ENCODE measurements at places on chromosomes 4 and X.

GRCh38 chrX:70477734-70478075 is 33.1 kb downstream of the DLG3 start:
- no peak for DNase-seq

GRCh38 chrX:123190096-123190495 is 6.0 kb downstream of the GRIA3 start:
- DNase-seq, result no peak

DNA sequence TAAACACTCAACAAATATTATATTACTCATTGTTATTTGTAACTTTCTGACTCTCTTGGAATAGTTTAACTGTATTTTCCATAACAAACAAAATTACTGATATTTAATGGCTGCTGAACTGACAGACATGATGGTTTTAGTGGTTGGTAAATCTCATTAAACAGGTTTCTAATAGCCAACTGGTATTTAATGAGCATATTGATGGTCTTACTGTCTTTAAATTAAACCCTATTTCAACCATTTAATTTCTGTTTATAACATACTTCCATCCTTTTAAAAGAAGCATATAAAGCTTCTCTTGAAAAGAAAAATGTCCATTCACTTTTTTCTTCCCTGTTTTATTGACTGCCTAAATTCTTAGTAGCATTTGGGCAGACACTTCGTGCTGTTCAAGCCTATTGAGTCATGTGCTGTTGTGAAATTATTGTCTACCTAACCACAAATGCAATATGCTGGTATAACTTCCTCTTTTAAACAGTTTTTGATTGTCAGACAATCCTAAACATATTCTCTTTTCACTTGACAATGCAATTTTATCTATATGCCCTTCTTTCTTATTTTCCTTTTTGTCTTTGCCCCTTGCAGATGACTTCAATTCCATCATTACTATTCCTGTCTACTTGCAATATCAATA is 163.9 kb upstream of the SLC7A11 start:
- no peak for DNase-seq

DNA sequence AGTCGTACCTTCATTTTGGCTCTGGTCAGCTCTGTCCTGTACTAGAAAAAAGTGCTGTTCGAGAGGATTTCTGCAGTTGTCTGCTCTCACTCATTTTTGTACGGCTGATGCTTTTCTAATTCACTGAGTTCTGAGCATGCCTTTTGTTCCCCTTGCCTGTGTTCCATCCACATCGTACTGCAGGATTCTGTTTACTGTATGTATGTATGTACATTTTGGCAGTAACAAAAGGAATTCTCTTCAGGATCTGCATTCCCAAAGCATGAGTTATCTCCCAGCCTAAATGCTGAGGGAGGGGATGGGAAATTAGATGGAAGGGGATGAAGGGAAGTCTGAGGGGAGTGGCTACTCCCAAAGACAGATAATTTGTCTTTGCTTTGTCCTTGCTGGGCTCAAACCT is 87.6 kb downstream of the GBA3 start:
- DNase-seq, result no peak

GRCh38 chr4:23773884-23774636 is 115.8 kb downstream of the PPARGC1A start:
- DNase-seq, result no peak

GRCh38 chr4:118396881-118397622 is 44.2 kb upstream of the PRSS12 start:
- DNase-seq, result no peak

DNA sequence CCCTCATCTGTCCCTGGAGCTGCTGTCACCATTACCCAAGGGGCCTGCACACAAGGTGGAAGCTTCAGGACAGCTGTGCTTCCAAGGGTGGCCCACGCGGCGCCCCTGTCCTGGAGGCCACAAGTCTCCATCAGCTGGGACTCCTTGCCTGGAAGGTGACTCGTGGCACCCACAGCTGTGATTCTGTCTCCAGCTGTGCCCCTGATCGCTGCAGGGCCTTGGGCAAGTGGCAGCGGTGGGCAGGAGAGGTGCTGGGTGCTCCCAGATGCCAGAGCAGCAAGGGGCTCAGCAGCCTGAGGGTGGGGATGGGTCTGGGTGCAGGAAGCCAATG is 9.0 kb upstream of the DUSP9 start:
- DNase-seq, result no peak

GRCh38 chrX:131066237-131066636 is 8.1 kb downstream of the ARHGAP36 start:
- DNase-seq, result no peak

DNA sequence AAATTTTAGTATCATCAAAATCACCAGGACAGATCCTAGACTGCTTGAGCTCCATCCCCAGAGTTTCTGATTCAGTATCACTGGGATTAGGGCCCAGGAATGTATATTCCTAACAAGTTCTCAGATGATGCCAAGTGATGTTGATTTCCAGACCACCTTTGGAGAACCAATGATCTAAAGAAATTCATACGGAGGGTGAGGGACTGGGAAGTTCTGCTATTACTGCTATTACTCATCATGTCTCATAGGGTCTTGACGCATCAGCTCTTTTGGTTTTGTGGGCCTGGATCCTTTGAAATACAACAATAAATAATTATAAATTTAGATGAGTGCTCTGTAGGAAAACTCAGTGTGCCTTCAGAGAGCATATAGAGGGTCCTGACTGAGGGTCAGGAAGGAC is 59.8 kb upstream of the LGI2 start:
- DNase-seq, result no peak

DNA sequence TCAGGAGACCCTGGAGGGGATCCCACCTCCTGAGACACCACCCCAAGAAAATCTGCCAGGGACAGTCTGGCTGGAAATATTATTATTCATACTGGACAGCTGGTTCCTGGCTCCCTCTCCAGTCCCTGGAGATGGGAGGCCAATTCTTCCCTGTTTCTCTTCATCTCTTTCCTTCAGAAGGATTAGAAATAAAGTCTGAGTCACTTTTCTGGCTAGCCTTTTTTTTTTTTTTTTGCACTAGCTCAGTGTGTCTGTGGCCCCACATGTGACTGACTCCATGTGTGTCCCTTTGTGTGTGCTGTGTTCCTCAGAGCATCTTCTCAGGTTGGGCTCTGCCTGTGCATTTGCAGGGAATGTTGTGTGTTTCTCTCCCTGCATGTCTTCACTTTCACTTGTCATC is 1.8 kb upstream of the FRMPD3 start:
- DNase-seq, result no peak

- DNase-seq, result no peak
These were observed at the start of gene UGT8 for GRCh38 chr4:114598191-114599121. UGT8 (plus strand) TSS chr4:114598807; CDS start chr4:114622881, 24,074 bp downstream.

DNA sequence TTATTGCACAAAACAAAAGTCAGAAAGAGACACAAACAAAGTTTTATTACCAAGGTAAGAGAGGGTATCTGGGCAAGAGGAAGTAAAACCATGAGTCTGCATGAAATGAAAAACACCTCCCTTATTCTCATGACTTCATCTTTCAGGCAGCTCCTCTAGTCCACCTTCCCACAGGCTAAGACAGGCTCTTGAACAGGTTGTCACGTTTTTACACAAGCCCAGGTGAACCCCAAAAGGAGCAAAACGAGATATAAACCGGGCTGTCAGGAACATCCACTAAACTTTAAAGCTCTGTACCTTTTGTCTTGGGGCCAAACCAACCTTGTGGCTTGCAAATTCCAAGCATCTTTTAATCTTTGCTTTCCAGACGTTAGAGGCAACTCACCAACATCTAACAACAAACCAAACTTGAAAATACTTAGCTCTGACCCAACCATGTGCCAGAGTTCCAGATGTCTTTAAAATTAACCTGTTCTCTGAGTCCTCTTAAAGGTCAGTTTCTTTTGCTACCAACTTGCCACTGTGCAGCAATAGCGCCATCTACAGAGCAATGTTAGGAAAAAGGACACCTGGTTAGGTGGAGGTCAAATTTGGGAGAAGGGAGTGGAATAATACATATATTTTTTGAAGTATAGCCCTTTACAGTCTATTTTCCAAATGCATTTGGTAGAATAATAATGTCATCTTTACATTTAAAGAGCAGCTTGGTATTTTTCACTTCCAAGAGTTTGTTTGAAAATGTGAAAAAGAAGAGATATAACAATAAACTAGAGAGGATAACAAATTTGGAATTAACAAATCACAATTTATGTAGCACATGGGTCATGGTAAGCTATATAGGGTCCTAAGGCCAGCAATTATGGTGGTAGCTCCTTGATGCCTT is 73.1 kb downstream of the QRFPR start:
- DNase-seq, result peak; percentile 40

DNA sequence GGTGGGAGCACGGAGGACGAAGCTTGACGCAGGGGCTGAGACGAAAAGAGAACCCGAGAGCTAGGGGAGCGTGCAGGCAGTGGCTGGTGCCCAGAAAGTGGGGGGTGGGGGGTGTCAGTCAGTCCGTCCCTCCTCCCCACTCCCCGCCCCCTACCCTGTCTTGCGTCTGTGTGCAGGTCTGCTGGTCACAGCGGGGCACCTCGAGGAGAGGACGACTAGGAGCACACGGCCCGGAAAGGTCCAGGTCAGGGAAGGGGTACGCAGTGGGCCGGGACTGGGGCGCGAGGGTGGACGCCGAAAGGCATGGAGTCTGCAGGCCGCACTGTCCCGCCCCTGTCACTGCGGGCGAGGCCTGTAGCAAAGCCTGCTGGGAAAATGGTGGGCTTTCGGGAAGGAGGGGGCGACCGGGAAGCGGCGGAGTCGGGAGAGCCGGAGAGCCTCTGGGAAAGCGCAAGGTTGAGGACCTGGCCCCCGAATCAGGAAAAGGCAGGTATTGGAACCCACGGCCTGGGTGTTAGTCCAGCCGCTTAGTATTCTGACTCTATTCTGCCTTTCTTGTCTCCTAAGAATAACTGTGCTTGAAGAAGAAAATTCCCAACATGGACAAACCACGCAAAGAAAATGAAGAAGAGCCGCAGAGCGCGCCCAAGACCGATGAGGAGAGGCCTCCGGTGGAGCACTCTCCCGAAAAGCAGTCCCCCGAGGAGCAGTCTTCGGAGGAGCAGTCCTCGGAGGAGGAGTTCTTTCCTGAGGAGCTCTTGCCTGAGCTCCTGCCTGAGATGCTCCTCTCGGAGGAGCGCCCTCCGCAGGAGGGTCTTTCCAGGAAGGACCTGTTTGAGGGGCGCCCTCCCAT is 769 bp downstream of the TCEAL1 start:
- DNase-seq, result no peak

DNA sequence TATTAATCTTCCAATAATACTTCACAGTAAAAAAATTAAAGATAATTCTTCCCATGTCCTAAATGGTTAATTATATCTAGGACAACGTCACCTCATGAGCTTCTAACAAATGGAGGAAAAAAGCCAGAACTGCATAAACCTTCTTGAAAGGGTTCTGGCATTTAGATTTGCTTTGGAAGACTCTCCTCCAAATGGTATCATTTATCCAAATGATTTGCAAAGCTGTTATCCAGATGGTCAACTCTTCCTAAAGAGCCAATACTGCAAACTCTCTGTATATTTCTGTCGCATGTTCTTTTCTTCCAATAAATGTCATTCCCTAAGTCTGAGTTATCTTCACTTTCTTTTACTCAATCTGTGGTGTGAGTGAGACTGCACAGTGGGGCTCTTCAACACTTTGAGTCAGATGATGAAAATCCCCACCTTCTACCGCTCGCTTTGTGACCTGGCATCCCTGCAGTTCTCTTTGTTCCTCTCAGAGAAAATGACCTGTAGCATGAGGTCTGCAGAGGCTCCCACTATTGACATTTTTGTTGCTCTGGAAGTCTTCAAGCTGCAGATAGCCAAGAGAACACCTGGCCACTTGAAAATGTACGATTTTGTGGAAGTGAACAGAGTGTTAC is 52.9 kb downstream of the TMEM150C start:
- no peak for DNase-seq

DNA sequence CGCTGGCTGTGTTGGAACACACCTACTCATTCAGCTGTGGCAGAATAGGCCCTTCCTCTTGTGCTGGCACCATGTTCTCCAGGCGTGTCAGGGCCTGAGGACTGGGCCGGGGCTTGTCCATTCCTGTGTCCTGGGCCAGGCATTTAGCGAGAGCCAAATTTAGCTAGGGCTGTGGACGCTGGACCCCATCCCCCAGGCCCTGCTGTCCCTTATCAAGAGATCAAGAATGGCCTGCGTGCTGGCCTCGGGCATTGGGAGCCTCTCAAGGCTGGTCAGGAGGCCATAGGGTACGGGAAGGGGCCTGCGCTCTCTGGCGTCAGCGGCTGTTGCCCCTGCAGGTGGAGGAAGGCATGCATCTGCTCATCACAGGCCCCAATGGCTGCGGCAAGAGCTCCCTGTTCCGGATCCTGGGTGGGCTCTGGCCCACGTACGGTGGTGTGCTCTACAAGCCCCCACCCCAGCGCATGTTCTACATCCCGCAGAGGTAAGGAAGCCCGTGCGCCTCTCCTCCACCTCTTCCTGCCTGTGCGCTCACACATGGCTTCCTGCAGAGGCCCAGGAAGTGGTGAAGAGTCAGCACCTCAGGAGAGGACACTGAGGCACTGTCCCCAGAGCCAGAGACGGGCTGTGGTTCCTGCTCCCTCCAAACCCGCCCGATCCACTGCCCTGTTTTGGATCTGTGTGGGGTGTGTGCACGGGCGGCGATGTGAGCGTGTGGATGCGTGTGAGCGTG is 15.3 kb downstream of the ABCD1 start:
- no peak for DNase-seq

DNA sequence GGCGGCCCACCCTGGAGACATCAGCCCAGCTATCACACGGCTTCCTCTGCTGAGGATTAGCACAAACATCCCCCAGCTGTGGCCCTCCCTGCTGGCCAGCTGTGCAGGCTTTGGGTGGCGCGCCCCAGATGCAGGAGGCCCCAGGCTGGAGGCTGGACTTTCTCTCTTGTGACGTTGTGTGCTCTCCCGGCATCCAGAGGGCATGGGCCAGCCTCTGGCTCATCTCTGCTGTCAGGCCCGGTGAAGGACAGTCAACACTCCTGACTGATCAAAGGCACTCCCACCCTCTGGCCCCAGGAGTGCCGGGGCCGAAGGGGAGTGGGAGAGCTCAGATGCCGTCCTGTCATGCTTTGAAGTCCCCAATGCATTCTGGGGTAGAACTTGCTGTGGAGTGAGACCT is 29.9 kb upstream of the PJA1 start:
- no peak for DNase-seq

GRCh38 chr4:93809773-93810172 is 18.8 kb upstream of the ATOH1 start:
- no peak for DNase-seq

DNA sequence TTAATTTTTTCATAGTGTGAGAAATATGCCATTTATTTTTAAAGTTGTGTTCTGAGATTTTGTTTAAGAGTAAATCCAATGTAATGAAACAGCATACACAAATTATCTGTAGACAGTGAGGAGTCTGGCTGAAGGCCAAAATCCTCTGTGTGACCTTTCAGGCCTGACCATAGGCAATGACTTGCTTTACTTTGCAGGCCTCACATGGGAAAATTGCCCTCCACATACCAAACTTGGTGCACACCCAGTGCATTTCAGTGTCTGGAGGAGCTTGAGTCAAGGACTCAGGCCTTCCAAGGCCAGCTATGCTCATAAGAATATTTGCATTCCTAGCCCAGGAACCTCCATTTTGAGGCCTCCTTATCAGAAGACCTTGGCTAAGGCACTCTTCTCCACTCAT is 430.1 kb downstream of the GABRG1 start:
- DNase-seq, result no peak

GRCh38 chr4:98617358-98618047 is 40.9 kb downstream of the TSPAN5 start:
- no peak for DNase-seq

Measured in activated CD4-positive, alpha-beta T cell treated with anti-CD3 and anti-CD28 coated beads, Interleukin-2, amount 50 U/mL, for 24 hours (primary cell).